ENCODE measurements at places on chromosomes 4 and X.
A peak's percentile ranks its signal among the peaks of the same experiment; 100 is the strongest.

DNA sequence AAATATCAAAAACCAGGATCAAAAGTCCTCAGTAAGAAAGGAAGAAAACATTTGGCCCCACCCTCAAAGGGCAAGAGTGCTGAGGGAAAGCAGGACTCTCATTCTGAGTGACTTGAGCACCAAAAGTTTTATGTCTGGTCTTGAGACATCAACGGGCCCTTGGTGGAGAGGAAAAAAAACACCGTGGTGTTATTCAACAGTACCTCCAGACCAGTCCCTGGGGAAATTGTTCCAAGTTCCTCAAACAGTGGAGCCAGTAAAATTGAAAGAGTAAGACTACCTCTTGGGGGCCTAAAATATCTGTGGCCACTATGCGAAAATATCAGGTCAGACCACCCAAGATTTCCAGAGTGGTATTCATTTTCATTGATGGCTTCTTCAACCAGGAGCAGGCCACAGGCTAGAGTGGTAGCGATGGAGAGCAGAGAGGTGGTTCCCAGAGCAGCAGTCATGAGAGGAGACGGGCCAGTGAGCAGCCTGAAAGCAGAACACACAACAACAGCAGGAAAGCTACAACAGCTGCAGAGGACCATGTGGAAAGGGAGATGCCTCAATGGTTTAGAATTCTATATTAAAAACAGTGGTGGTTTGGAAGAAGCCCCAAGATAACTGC, 63.7 kb upstream of the RPL34 start:
- DNase-seq: no peak

DNA sequence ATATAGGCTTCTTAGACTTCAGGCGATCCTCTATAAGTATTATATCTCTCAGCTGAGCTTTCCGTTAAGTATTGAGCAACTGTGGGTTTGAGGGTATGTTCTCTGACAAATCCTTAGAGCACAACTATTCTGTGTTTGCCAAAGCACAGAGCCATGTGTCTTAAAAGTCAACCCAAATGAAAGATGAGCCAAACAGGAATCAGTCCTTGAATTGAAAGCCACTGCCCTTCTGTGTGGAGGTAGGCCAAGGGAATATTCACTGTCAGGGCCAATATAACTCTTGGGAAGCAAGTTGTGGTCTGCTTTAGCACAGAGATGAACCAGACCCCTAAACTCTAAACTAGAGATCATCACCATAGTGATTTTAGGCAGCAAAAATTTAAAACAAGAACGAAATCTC, 164.0 kb downstream of the STAG2 start:
- DNase-seq: no peak

GRCh38 chr4:183580370-183580769, 75.5 kb downstream of the ING2 start:
- DNase-seq: no peak

DNA sequence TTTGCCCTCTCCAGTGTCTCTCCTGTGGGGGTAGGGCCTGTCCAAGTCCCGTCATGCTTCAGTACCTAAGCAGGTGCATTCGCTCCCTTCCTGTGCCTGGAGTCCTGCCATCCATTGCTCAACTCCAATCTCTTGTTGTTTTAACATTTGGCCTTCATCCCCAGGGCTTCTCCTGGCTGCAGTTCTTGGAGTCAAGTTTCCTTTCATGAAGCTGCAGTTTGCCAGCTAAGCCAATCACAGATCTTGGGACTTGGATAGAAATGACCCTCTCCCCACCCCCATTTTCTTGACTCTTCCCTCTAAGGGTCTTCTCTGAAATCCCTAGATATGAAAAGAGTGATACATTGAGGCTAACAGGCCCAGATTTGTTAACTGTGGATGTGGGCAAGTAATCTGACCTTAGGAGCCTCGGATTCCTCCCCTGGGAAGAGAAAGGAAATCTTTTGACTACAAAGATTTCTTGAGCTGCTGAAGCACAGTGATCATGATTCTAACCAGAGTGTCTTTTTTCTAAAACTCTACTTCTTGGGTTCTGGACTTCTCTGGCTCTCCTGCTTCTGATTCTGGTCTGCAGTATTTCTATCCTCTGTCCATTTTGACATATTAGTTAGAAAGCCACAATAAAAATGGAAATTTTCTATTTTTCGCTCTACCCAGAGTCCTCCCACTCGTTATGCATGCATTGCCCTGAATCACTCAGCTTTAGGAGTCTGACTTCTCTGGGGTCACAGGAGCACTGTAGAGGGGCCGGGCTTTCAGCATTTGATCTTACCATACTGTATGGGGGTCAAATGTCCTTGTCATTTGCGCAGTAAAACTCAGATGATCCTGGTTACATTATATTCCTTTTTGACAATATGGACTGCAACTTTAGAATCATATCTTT, 61.0 kb downstream of the CHRNA9 start:
- no peak for DNase-seq

GRCh38 chrX:29215251-29215650, 628.0 kb downstream of the IL1RAPL1 start:
- no peak for DNase-seq

GRCh38 chr4:163587867-163588266, 93.4 kb downstream of the TMA16 start:
- no peak for DNase-seq

DNA sequence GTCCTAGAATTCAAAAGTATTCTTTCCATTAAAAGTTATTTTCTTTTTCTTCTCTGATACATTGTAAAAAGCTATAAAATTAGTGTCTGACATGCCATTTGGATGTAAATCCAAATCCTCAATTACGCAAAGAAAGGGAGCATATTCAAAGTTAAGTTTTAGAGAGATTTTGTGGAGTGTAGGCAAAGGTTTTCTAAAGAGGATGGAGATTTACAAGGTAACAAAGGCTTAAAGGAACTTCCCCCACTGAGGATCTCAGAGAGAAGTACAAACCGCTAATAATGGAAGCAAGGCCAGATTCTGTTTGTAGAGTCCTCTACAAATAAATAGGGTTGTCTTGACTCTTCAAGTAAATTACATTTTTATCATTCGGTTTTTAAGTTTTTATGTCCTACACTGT, 91.0 kb upstream of the MAPK10 start:
- no peak for DNase-seq

- DNase-seq: no peak
These were observed 67.0 kb upstream of the ANXA3 start for GRCh38 chr4:78484574-78484973.

- DNase-seq: no peak
These were observed 145.2 kb downstream of the TET2 start for GRCh38 chr4:105291925-105292324.

- DNase-seq: peak; percentile 12
These were observed 661 bp downstream of the SPIN4 start for GRCh38 chrX:63350465-63350877.

GRCh38 chrX:18833071-18833731, 125.8 kb downstream of the PPEF1 start:
- no peak for DNase-seq

DNA sequence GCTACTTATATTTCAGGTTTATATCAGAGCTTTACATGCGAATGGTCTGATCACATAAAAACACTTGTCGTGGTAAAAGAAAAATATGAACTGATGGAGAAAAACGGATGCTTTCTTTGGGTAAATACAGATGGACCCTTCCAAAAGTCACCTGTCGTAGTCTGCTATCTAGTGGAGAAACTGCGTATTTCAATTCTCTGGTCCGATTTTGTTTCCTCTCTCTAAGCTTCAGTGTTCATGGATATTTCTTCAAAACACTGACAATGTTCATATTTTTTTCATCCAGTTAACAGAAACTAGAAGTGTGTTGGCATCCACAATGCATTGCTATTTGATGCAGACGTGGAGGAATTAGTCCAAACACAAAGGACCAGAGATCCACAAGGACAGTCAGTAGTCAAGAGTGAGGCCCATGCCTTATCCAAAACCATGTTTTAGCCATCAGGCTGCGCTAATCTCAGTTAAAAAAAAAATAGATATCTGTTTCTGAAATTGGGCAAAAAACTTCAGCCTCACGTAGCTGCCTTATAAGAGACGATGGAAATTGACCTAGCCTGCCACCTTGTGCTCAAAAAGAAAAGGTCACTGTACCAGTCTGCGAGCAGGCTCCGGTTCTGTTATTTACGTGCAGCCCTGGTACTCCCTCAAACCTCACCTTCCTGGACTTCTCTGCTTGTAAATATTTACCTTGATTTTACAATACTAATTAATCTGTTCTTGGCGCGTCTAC, 16.0 kb downstream of the MEPE start:
- DNase-seq: peak; percentile 12

GRCh38 chrX:72100824-72101351, 30.8 kb downstream of the RTL5 start:
- DNase-seq: peak; percentile 87

DNA sequence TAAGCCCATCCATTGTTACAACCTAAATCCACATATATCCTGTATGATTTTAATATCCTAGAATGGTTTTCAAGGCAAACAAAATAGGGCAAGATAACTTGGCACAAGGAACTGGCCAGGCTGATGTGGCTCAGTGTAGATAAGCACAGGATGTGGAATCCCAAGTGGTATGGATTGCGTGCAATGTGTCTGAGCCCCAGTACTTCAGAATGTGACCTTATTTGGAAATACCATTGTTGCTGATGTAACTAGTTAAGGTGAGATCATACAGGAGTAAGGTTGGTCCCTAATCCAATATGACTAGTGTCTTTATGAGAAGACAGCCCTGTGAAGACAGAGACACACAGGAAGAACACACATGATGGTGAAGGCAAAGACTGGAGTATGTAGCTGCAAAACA, 72.4 kb downstream of the IL21 start:
- no peak for DNase-seq

GRCh38 chr4:186881521-186882220, 158.0 kb upstream of the FAT1 start:
- no peak for DNase-seq

DNA sequence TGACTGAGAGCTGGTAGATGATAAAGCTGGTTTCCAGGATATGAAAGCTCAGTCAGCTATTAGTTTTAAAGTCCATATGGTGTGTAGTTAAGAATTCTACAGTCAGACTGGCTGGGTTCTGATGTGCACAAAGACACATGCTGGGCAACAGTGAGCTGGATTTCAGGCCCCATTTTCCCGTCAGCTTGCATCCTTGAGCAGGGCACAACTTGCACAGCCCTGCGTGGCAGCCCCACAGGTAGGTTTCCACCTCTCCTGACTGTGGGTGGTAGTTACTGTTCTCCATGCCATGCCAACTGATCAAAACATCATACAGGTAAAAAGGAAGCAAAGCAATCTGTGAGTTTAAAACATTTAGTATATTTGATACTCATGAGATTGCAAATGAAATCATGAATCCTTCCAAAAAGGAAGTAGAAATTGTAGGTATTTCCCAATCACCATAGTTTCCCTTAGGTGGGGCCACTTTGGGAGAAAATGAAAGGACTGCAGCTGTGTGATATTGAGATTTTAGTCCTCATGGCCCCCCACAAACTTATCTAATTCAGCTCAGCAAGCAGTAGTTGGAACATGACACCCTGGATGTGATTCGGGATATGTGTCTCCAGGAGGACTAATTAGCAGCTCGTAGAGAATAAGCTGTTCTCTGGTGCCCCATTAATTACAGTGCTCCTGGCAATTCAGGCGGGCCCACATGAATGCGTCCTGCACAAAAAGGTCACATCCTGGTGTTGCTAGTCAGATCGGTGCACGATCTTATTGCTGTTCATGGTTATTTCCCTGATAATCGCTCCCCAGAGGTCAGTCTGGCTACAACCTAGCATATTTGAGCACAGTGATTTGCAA, 42.4 kb upstream of the NOCT start:
- DNase-seq: no peak

DNA sequence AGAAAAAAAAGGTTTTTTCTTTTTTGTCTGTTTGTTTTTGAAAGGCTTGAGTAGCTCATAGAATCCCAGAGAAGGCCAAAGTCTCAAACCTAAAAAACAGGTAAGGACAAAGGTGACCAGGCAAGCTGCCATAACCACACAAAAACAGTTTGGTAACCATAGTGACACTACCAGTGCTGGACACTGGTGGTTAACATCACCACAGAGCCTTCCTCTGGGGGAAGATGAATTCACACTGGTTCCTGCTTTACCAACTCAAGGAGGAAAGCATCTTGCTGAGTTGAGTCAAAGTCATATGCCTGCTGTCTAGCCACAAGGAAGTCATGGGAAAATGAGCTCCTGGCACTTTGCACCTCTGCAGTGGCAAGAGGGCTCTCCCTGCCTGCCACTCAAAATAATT, 32.5 kb downstream of the IDS start:
- DNase-seq: no peak

DNA sequence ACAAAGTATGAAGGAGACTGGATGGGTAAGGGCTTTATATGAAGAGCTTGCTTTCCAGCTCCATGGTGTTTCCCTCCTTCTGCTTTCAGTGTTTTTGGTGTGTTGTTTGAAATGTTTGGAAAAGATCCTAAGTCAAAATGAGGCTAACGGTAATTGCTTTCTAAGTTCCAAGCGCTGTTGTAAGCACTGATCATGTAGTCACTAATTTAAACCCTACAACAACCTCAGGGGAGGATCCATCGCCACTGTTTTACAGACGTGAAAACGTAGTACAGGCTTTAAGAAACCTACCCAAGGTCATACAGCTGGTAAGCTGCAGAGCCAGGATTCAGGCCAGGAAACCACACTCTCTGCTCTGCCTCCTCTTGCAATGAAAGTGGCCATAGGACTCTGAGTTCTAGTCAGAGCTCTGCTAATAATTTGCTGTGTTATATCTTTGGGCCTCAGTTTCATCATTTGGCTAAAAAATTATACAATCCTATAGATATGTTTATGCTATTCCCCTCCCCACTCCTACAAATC, 102.9 kb upstream of the PGRMC2 start:
- DNase-seq: no peak

DNA sequence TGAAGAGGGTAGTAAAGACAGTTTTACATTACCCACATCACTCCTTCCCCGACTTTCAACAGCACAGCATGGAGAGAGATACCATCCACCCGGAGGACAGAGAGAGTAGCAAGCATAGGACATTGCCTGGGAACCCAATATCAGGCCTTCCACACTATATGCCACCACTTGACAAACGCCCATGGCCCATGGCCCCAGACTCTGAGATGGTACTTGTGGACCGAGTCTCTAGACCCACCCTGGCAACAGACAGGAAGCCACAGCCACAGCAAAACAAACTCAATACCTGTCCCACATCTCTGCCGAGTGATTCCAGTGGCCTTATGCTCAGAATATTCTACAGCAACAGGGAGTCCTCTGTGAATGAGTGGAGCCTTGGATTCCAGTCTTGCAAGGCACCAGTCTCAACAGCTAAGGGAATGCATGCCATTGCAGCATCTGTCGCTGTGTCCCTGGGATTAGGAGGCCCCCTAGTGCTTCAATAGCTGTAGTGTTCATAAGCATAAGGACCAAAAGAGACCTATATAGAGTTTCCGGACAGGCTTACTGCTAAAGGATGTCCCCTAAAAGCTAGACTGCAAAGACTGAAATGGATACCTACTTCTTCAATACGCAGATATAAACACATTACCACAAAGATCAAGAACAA, 14.7 kb upstream of the CT55 start:
- peak; percentile 20 for DNase-seq

- no peak for DNase-seq
These were observed 6.7 kb downstream of the ADGRG4 start for GRCh38 chrX:136307471-136307870.

DNA sequence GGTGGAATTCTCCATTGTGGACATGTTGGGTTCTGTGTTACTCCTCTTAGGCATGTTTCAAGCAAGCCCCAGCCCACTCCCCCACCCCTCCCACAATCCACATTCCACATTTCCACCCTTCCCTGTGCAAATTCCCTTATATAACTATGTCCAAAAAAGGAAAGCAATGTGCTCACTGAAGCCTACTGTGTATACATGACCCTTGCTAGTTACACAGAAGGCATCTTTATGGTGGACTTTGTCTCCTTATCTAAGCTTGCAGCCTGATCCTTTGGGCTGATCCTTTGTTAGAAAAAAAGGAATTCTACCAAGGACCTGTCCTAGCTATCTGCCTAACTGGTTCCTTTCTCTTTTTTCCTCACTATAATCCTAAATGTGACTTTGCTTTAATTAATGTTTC, 796.8 kb downstream of the NLGN4X start:
- no peak for DNase-seq
